CD4-positive, alpha-beta T cell treated with Interleukin-6 at 100 ng/mL for 8 hours (primary cell): ENCODE measurements at places on chromosomes 5 and 9.

DNA sequence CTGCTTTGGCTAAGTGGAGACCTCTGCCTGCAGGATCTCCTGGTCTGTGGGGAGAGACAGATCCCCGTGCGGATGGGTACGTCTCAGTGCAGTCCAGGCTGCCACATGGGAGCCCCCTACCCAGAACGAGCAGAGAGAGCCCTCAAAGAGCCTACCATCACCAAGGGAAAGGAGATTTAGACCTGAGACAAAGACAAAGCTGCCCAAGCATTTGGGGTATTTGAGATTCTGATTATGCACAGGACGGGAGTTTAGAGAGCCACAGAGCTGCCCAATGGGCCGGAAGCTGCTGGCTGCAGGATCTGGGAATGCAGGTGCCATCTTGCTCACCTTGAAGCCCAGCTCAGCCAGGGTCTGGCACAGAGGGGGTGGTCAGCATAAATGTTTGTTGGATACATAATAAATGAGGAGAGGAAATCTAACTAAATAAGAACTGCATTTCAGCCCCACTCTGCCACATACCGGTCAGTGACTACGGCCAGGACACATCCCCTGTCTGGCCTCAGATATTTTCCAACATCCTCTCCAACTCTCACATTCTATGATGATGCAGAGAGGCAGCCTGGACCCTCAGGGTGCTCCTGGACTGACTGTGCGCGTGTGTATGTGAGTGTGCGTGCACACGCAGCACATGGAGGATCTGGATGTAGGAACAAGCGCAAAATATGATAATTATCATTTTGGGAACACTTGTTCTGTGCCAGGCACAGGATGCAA, 157.8 kb downstream of the FGF18 start:
- DNase-seq: no peak

DNA sequence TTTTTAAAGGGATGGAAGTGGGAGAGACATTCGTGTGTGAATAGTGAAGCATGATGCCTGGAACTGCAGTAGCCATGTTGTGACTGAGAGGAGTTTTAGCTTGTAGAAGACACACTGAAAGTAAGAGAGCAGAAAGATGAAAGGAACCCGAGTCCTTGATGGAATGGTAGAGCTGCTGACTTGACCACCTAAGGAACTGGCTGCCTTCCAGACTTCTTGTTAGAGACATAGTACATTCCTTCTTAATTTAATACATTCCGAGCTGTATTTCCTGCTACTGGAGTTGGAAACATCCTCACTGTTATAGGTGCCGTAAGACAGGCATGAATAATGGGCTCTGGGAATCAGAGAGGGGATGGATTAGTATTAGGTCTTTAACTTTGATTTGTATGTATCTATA, 7.4 kb downstream of the CER1 start:
- DNase-seq: no peak

- DNase-seq: no peak
Observed at GRCh38 chr9:109212768-109213167, 45.7 kb upstream of the FRRS1L start.

GRCh38 chr9:77783518-77783917, 135.4 kb upstream of the GNA14 start:
- no peak for DNase-seq

DNA sequence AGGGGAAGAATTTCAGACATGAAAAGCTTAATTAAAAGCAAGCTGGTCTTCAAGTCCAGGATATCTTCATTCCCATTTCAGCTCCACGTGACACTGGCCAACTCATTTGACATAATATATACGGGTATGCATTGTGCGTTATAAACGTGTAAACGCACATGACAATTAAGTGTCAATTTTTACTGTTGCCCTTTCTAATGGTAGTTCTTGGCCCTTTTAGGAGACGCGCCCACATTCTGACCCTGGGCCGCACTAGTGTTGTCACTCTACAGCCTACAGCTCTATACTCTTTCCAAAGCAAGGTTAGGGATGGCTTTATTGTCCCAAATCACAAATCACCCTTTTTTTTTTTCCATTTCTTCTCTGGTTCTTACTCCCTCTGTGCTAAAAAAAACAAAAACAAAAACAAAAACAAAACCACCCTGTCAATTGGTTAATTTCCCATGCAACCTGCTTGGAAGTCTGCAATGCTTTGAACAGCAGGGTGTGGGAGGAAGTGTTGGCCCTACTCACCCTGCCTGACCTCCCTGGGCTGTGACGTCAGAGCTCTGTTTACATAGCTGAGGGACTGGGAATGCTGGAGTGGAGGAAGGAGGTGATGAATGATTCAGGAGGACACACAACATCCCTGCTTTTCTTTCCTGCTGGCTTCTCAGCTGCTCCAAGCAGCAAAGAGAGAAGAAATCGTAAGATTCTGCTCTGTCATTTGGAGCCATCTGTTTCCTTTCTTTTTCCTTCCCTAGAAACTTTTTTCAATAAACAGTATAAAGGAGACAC, 19.3 kb downstream of the RFK start:
- no peak for DNase-seq

DNA sequence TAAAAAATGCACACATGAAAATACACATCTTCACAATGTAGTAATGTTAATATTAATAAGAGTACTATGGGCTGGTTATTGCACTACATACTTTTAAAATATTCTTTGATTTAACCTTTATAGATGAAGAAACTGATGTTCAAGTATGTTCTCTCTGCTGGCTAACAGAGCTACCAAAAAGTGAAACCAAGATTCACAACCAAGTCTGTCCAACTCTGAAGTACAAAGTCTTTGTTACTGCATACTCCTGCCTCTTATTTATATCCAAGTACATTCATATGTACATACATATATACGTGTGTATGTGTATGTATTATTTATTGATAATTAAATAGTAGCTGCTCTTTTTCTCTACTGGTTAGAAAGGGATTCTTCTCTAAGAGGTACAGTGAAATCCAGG, 325.6 kb downstream of the BNC2 start:
- no peak for DNase-seq
